ENCODE measurements at places on chromosomes 1 and 21.

DNA sequence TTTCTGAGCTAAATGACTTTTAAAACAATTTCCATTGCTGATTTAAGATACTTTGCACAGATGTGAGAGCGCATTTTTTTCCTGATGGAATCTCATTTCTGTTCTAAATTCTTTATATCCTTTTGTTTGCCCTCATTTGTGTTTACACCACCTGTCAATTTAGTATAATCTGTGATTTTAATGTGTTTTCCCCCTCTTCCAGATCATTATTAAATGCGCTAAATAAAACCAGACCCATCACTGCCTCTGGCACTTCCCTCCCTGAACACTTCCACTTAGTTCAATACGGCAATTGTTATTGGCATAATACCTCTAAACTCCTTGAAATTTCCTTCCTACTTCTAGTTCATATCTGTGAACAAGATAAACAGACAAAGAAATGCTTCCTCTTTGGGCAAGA is 186.9 kb upstream of the ADGRL2 start:
- DNase-seq = no peak

DNA sequence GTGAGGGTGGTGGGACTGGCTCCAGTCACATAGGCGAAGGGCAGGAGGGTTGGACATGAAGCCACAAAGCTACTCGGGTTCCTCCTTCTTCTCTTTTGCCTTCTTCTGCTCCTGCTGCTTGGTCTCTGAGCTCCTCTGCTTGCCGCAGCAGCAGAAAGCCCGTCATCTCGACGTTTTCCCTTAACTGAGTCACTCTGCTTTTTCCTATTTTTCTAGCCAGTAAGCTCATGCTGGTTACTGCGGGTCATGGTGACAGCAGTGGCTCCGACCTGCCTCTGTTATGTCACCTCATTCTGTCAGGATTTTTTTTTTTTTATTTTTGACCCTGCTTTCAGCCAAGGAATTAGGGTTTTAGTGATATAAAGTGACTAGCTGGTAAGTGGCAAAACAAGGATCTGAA is 2.6 kb upstream of the FMOD start:
- DNase-seq = no peak

GRCh38 chr1:20074055-20074724 is 4.2 kb downstream of the PLA2G5 start:
- no peak for DNase-seq

DNA sequence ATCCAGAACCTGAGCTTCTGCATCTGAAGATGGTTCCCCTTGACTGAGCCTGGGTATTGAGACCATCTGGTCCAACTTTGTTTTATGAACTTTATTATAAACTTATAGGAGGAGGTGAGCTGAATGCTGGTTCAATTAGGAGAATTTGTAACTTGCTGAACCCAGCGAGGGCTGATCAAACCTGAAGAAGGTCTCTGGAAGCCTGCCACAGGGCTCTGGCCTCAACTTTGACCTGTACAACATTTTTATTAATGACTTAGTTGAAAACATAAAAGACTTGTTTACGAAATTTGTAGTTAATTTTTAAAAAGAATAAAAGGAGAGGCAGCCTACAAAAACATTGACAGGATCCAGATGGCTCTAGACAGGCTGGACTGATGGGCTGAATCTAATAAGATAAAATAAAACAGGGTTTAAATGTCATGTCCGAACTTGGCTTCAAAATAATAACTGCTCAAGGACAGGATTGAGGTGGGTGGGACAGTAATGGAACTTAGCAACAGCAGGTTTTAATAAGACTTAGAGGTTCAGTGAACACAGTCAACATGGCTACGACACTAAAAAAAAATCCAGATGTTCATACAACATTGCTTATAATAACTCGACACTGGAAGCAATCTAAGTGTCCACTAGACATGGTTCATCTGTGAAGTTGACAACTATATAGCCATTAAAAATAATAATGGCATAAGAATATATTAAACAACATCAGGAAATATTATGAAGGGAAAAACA is 53.4 kb upstream of the GJB5 start:
- no peak for DNase-seq

GRCh38 chr1:172699111-172699510 is 40.2 kb downstream of the FASLG start:
- DNase-seq = no peak
